C1 segment of cervical spinal cord (tissue), 14 donors: ENCODE measurements at places on chromosomes 3 and 15.

GRCh38 chr3:182713743-182714517 is 79.4 kb upstream of the ATP11B start:
- DNase-seq, result peak; percentile 8

- DNase-seq, result no peak
Observed at GRCh38 chr3:105285653-105286241, 81.0 kb upstream of the ALCAM start.

- DNase-seq, result no peak
Observed at GRCh38 chr15:64753480-64754185, 21.8 kb downstream of the RBPMS2 start.

DNA sequence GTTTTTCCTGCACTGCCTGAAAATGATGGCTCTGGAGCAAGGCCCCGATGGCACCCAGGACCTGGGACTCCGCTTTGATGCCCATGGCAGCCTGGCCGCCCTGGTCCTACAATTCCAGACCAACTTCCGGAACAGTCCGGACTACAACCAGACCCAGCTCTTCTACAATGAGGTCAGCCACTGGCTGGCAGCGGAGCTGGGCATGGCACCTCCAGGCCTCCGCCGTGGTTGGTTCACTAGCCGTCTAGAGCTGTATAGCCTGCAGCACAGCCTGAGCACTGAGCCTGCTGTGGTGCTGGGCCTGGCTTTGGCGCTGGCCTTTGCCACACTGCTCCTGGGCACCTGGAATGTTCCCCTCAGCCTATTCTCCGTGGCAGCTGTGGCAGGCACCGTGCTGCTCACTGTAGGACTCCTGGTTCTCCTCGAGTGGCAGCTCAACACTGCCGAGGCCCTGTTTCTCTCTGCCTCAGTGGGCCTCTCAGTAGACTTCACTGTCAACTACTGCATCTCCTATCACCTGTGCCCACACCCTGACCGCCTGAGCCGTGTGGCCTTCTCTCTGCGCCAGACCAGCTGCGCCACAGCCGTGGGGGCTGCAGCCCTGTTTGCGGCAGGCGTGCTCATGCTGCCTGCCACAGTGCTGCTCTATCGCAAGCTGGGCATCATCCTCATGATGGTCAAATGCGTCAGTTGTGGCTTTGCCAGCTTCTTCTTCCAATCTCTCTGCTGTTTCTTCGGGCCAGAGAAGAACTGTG is 10.9 kb downstream of the DISP2 start:
- no peak for DNase-seq

GRCh38 chr15:72175186-72176044 is 22.2 kb downstream of the GRAMD2A start:
- no peak for DNase-seq

DNA sequence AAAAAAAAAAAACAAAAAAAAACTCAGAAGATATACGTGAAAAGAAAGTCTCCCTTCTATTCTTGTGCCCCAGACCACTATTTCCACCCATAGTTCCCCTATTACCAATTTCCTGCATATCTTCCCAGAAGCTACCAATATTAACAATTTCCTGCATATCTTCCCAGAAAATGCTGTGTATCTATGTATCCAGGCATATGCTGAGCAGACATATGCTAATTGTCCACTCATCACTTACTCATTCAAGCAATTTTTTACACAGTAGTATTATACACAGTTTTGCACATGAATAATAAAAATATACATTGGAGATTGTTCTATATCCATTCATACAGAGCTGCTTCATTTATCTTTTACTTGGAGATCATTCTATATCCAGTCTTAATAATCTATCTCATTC is 12.6 kb upstream of the SLMAP start:
- DNase-seq, result no peak

- no peak for DNase-seq
Observed at GRCh38 chr3:190172751-190173150, 52.1 kb upstream of the P3H2 start.

- DNase-seq, result no peak
Observed at GRCh38 chr15:69403594-69403993, 10.6 kb upstream of the KIF23 start.

DNA sequence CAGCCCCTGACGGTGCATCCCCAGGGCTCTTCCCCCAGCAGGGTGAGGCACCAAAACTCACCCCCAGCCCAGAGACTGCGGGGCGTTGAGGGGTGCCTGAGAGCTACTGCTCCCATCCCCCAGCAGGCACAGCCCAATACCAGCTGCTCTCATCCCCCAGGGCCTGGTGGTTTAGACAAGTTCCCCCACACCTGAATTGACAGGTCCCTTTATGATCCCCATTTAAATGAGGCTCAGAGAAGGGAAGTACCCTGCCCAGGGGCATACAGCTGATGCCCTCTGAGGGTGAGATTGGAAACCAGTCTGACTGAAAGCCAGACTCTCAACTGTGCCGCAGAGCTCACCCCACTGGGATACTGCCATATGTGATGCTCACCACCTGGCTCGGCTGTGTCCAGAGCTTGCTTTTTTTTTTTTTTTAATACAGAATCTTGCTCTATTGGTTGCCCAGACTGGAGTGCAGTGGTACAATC is 20.1 kb downstream of the DUSP7 start:
- no peak for DNase-seq

- no peak for DNase-seq
Observed at GRCh38 chr3:140927279-140928069, 14.2 kb upstream of the SLC25A36 start.

DNA sequence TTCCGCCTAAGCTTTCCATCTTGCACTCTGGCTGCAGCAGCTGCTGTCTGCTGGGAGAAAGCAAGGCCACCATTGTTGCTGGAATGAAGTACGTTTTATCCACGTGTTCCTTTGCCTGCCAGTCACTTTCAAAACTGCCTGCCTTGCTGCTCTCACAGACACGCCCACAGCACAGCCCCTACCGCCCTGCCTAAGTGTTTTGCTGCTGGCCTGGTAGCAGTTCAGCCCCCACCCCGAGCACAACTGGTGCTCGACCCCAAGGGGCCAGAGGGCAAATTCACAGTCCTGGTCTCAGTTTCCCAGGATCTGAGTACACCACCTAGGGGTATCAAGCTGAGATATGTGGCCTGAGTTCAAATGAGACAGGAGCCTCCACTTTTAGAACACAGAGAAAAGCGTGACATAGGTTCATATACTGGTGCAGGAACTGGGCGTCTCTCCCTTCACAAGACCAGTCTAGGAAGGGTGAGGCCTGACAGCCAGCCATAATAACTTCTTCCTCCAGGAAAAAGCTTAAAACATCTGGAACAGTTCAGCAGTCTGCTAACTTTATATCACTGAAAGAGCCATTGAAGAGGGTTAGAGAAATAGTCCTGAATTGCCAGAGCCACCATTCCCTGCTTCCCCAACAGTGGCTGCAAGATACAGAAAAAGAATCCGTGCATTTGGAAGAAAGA is 1012.3 kb downstream of the ZPLD1 start:
- DNase-seq, result no peak

GRCh38 chr15:96627031-96627568 is 296.6 kb downstream of the NR2F2 start:
- DNase-seq, result no peak

DNA sequence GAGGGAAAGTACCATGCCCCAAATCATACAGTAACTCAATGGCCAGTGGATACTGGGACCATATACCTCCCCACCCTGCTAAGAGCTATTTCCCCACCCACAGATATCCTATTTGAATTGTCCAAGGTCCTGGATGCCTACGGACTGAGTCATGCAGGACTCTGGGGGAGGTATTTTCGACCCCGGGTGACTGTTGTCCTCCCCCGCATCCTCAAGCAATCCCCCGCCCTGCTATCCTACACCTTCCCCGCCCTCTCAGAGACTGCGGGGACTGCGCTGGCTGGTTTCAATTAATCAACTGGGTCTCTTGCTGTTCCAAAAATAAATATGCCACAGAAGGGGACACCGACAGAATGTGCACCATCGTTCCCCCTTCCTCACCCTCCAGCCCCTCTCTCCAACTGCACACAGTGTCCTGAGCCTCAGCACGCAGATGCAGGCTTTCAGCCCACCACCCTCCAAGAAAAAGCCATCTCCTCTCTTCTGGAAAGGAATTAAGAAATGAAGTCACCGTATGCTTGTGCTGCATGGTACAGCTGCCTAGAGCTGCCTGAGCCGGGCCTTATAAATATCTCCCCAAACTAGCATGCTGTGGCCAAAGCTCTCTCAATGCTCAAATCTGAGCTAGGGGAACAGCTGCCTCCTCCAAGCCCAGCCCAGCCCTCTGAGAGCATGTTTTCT is 8.1 kb downstream of the CAV3 start:
- DNase-seq, result no peak

GRCh38 chr3:141659821-141660613 is 78.1 kb upstream of the RNF7 start:
- DNase-seq, result no peak

DNA sequence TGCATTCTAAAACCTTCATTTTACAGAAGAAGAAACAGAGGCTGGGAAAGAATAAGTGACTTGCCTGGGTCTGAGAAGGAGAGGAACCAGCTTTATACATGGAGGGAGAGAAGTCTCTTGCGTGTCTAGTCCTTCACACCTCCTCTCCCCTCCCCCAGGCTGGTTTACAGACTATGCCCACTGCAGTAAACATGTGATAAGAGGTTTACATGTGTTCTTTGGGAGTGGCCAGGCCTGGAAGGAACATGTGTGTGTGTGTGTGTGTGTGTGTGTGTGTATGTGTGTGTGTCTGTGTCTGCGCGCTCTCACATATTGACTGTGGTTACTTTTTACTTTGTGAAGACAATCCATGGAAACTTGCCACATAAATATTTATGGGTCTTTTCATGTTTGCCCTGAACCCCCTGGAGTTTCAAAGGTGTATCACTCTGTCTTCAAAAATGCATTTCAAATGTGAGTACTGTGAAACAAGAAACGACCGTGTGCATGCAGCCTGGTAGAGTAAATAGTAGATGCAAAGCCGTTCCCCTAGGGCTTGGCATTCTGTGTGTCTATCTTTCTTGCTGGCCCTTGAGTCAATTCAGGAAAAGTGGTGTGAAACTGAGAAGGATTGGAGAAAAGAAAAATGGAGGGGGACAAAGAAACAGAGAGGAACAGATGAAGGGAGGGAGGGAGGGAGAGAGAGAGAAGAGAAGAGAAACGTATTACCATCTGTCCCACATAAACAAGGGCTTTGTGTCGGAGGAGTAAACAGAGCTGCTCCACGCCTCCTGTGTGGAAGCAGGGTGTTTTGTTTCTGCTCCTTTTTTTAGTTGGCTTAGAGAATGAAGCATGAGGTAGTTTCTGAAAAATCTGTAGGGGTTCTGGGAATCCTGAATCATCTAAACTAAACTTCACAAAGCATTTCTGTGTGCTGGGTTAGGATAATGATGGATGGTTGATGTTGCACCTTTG is 51.7 kb downstream of the CLDN11 start:
- no peak for DNase-seq

DNA sequence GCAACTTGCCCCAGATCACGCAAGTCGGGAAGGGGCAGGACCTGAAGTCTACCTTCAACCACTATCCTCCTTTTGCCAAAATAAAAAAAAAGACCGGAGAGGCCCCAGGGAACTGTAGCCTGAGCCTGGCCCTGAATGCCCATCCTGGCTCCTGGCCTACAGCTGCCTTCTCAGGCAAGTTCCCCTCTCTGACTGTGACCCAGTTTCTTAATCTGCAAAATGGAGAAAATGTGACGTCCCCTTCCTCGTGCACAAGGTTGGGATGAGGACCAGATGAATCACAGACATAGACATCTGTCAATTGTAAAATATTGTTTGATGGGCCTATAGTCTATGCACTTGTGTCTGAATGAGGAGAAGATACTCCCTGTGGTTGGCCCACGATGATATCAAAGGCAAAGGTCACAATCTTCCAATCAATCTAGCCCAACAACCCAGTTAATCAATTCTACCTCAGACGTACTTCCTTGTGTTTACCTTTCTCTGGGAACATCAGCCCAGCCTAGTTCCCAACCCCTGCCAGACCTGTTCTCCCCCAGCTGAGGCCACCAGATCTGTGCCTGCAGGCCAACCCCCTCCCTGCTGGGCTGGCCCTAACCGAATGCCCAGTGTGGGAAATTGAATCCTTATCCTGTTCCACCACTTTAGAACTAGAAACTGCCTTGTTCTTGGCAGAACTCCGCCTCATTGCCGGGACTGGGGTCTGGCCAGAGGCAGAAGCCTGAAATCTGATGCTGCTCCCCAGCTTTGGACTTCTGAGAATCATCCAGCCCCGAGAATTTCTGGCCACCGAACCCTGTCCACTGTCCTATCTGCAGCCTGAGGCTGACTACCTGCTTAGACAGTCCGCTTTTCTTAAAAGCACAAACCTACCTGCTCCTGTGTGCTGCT is 101.8 kb upstream of the LIPC start:
- DNase-seq, result no peak

GRCh38 chr3:57877116-57877515 is 121.0 kb downstream of the SLMAP start:
- DNase-seq, result no peak

DNA sequence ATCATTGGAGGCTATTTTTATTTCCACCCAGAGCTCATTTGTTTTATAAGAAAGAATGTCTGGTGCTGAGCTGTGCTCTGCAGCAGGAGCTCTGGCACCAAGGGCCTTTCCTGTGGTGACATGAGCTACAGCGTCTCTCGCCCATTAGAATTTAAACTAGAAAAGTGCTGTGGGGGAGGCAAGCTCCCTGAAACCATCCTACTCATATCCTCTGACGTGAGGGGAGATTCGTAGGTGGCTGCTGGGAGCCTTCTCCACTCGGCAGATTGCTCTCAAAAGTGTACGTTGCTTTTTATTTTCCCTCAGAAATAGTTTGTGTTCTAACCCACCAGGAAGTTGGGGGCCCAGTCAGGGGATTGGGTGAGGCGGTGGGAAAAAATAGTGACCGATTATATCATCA is 76.3 kb upstream of the ARHGEF3 start:
- no peak for DNase-seq

DNA sequence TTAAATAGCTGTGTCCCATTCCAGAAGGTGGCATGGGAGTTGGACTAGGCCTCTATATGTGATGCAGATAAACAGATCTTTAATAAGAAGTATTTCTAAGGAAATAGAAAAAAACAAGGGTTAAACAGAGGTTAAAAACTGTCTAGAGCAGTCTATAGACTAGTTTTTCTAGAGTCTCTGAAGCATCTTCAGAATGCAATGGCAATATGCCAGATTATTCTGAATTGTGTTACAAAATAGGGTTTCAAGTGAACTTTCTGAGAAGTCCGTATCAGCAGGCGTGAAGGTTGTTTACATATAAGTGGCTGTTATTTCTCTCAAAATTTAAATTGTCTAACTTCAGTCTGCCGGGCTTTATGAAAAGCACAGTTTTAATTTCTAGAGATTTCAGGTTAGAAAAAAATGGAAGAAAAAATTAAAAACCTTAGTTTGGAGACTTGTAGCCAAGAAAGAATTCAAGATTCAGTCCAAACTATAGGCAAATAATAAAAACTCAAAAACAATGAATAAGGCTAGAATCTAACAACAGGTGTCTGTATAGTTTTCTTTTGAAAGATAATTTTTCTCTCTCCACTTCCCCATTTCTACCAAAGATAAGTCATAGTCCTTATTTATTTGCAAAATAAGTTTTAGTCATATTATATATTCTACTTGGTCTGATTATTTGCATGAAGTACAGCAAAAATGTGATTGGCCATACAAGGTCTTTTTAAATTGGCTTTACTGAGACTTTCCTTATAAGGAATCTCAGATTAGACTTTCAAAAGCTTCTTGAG is 55.2 kb downstream of the OSTN start:
- no peak for DNase-seq
